Pons (tissue), 1 donor: ENCODE measurements at places on chromosomes 6 and 20.
A peak's percentile ranks its signal among the peaks of the same experiment; 100 is the strongest.

- no peak for DNase-seq
Observed at GRCh38 chr6:31453259-31453658, 44.7 kb upstream of the MICB start.

DNA sequence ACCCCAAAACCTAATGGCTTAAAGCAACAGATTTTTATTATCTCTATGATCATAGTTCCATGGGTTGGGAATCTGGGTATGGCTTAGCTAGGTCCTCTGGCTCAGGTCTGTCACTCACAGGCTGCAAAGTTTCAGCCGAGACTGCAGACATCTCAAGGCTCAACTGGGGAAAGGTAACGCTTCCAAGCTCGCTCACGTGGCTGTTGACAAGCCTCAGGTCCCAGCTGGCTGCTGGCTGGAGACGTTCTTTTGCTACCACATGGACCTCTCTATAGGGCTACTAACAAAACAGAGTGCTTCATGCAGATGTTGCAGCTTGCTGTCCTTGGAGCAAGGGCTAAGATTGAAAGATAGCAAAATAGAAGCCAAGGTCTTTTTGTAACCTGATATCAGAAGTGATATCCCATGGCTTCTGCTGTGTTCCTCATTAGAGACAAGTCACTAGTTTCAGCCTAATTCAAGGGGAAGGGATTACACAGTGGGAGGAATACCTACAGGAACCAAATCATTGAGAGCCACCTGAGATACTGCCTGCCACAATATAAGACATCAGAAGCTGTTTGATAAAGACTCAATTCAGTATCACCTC lies 6.6 kb downstream of the HTR1E start:
- DNase-seq = no peak

DNA sequence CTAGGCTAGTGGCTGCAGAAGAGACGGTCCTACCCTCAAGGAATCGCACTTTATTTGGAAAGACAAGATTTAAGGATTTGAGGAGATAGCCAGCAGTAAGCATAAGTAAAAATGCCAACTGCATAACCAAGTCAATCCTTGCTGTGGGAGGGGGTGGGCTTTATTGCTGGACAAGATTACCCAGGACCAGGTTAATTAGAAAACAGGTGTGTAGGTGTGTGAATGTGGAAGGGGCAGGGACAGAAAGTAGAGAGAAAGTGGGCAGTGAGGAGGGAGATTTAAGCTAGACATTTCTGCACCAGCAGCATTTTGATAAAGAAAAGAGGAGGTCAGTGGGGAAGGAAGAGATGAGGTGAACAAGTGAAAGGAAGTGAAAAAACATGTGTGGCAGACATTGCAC lies 89.7 kb upstream of the OGFRL1 start:
- no peak for DNase-seq

GRCh38 chr6:134324766-134325165 lies 6.9 kb upstream of the SGK1 start:
- DNase-seq = no peak

GRCh38 chr6:15484821-15485220 lies 178.0 kb downstream of the DTNBP1 start:
- no peak for DNase-seq

DNA sequence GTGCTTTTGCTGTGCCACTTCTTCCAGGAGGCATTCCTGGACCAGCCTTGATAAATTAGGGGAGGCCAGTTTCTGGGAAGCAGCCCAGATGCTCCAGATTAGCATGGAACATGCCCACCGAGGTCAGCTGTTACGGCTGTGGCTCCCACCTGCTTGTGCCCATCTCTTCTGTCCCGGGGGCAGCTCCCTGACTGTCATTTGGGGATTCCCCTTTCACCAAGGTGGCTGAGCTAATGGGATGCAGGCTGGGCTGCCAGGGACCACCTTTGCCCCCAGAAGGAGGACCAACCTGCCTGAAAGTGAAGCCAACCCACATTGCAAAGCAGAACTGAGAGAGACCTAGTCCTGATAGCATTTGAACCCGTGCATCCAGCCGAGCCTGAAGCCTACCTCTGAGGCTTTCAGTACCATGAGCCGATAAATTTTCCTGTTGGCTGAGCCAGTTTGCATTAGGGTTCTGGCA lies 85.3 kb downstream of the PTPN1 start:
- DNase-seq = no peak

DNA sequence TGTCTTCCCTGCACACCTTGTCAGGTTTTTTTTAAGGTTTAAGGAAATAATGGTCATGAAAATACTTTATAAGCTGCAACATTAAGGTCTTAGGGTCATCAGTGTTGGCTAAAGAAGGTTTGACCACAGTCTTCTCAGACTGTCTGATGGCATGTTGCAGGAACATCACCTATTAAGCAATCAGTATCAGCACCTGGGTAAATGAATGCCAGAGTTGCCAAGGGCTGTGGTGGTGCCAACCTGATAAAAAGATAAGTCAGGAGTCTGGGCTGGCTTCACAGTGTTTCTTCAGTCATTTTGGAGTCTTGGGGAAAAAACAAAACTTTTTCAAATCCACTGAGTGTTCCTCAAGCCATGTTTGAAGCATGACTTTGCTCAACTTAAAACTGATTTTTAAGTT lies 61.5 kb upstream of the VSTM2L start:
- no peak for DNase-seq

GRCh38 chr6:35141007-35141655 lies at the start of gene TCP11:
TSS of gene TCP11 (minus strand) at chr6:35141339. CDS start at chr6:35140870, 469 bp downstream.
- DNase-seq = no peak

DNA sequence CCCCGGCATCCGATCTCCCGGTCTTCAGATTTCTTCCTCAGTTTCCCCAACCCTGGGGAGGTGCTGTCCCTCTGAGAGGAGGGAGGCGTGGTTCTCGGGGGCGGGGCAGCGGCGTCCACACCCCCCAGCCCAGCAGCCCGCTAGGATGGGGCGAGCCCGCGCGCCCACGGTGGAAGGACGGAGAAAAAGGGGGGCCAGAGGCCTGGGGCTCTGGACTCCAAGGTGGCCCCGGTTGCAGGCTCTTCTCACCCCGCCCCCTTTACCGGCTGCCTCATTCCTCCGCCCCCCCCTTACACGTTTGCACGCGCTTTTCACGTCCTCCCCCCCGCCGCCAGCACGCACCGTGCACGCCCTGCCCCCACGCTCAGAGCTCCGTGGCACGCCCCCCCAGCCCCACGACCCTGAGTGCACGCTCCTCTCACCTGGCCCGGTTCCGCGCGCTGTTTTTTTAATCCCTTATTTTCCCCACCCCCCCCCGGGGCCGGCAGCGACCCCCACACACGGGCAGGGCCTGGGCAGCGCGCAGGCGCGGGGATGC lies 402 bp downstream of the ZBTB12 start:
- peak; percentile 36 for DNase-seq

GRCh38 chr6:158686791-158687381 lies 37.0 kb downstream of the SYTL3 start:
- DNase-seq = no peak

DNA sequence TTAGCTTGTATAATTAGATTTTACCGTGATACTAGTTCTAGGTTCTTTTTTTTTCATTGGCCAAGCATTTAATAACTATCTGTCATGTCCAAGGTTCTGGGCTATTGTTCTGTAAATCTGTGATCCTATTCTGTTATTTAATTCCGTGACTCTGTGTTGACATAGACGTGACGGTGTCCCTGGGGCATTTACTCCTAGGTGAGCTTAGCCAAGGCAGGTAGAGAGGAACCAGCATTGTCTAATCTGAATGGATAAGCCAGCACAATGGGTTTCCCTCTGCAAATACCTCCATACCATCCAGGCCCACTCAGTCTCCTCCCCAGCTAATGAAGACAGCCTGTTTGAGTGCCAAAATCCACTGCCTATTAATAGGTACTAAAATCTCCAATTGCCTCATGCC lies 8.9 kb upstream of the CDSN start:
- no peak for DNase-seq

GRCh38 chr20:25011261-25011660 lies 18.7 kb upstream of the APMAP start:
- DNase-seq = no peak

DNA sequence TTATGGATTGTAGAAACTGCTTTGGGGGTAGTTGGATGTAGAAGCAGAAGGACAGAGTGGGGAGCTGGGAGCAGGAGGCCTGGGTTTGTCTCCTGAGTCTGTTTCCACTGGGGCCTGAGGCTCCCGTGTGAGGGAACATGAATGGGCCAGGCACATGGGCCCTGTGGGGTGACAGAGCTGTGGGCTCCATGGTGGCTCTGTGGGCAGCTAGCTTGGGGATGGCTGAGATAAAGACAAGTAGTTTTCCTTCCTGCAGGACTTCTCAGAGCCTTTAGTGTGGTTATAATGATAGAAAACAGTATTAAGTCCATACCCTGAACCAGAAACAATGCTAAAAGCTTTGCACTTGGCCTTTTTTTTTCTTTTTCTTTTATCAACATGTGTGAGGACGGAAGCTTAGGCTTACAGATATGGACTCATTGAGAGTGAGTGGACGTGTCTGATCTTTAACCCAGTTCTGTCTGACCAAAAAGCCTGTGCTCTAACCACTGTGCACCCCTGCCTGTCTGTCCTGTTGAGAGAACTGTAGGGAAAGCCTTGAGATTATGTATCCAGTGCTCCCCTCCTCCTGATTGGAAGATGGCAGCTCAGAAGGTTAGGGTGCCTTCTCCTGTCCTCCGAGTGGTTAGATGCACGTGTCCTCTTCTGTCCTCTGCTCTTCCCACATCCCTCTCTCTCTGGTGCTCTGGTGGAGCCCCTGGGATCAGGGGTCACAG lies 98.3 kb downstream of the CDH26 start:
- no peak for DNase-seq

DNA sequence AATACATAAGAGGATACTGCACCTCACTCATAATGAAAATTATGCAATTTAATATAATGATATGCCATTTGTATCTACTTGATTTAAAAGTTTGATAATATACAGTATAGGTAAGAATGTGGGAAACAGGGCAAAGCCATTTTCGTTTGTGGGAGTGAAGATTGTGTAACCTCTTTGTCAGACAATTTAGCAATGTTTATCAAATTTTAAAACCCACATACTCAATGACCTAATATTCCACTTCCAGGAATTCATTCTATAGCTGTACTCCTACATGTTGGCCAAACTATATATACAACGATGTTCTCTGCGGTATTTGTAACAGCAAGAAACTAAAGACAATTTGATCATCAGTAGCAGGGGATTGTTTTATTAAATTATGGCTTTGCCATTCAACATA lies 17.8 kb upstream of the FKBP5 start:
- no peak for DNase-seq

DNA sequence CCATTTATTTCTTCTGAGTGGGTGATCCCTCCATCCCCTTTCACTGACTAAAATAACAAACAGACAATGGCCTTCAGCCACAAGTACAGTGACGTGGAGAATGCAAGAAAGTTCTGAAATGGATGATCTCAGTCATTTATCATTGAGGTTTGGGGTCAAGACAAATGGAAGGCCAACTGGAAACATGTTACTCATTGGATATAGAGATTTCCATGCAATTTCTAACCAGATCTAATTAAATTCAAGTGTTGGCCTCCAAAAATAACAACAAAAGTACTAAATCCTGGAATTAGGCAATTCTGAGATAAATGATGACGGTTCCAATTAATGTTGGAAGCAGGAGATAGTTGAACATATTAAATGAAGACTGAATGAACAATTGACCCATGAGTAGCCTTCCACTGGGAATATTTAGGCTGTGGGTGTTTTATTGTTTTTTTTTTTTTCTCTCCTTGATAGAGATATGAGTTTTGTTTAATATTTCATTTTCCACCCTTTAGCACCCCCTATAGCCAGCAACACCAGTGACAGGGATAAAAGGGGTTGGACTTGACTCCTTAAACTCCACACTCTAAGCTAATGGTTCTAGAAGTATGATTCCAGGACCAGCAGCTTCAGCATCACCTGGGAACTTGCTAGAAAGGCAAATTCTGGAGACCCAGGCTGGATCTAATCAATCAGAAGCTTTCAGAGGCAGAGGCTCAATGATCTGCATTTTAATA lies 112.8 kb downstream of the BCAS1 start:
- no peak for DNase-seq

GRCh38 chr6:12289365-12289919 lies 719 bp upstream of the EDN1 start:
- peak; percentile 41 for DNase-seq

GRCh38 chr6:16048221-16048620 lies 80.7 kb upstream of the MYLIP start:
- DNase-seq = no peak
